Mammary epithelial cell (primary cell): ENCODE measurements at places on chromosomes 3 and 15. TPM values are rescaled to one million over a fixed set of nuclear protein-coding genes. Genes with fewer than 3 reads are reported as not detected.

GRCh38 chr3:13548696-13549622 is at the start of gene FBLN2:
FBLN2 (plus strand) TSS chr3:13549125; CDS start chr3:13570356, 21,231 bp downstream.
- DNase-seq: no peak

AEN gene
- total RNA-seq: 42.7 and 48.9 TPM in 2 replicates

DNA sequence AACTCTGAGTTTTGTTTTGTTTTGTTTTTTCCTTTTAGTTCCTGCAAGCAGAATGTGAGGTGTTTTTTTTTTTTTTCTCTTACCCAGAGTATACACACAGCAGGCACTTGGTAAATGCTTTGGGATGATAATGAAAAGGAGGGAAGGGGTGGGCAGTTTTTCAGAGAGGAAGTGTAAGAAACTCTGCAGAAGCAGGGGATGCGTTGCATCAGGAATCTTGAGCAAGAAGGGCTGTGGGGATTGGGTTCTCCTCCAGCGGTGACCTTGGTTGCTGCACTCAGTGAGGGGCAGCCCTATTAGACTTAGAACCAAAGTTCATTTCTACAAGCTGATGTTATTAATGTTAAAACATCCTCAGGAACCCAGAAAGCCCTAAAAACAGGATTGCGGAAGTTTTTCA is 32.2 kb upstream of the TMEM158 start:
- DNase-seq: no peak

DNA sequence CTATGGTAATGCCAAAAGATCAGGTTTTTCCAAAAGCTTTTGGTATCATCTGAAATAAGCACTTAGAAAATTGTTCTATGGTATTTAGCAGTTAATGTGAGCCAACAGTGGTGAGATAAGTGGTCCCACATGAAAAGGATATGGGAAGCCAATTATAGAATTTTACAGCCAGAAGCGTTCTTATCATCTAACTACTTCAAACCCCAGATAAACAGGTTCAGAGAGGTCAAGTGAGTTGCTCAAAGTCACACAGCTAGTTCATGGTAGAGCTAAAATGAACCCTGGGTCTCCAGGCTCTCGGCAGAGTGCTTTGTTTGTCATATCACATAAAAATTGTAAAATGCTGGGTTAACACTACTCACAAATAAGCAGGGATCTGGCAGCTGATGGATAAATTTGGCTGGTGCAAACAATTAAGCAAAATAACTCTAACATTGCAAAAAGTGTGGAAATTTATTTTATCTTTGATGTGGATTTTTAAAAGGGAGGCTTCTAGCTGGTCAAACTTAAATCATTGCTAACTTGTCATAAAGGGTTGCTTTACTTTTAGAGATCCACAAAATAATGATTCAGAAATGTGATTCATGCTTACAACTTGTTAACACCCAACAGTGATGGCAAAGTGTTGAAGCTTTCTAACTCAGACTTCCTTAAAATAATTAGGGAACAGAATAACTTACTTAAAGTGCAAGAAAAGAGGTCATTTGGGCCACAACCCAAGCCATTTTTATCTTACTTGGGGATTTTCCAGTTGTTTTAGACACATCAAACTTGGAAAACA is 202.8 kb upstream of the TBC1D5 start:
- peak; percentile 21 for DNase-seq

- no peak for DNase-seq
Measured at GRCh38 chr3:174051191-174051590, 653.6 kb downstream of the NLGN1 start.

TBC1D2B gene
- total RNA-seq: 15.7 TPM

- DNase-seq: no peak
Measured at GRCh38 chr3:1007866-1008265, 85.0 kb upstream of the CNTN6 start.

DNA sequence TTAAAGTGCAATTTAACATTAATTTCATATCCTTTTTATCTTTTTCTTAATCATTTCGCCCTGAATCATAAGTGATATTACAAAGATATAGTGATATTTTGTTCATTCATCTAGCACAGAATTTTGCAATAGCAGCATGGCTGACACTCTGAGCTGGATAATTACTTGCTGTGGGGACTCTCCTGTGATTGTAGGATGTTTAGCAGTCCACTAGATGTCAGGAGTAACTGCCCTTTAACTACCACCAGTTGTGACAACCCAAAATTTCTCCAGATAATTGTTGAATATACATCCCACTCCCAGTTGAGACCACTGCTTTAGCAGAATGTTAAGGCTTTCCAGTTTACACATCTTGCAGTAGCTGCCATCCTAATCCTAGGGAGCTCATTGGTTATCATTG is 196.8 kb upstream of the MBNL1 start:
- peak; percentile 45 for DNase-seq

DNA sequence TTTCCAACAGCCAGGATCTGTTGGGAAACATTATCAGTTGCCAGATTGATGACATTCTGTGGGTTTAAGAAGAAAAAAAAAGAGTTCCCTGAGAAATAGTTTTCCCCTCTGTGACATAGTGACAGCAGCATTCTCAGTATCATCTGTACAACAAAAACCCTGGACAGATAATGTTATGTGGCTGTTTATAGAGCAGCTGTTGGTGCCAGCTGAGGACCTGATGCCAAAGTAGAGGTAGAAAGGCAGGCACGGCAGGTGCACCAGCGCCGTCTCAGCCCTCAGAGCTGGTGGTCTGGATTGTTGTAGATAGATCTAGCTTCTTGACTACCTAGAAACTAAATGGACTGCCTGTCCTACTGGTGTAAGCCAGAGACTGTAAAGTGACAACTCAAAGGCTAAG is 56.2 kb upstream of the FILIP1L start:
- DNase-seq: no peak

CMSS1 gene
- total RNA-seq: 20.8 TPM

DNA sequence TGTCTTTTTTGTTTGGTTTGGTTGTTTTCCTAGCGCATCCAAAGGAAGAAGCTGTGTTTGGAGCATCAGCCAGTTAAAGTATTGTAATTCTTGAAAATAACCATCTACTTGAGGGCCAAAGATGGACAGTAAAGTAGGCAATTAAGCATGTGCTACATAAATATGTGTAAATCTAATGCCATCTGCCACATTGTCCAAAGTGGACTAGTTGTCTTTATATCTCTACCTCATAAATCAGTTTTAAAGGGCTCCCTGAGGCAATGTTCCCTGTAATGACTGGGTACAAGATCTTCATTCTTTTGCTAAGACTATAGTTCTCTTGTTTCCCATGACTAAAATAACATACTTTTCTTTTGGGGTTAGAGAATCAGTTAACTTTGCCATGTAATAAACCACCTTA is 460.0 kb upstream of the RARB start:
- no peak for DNase-seq

DNA sequence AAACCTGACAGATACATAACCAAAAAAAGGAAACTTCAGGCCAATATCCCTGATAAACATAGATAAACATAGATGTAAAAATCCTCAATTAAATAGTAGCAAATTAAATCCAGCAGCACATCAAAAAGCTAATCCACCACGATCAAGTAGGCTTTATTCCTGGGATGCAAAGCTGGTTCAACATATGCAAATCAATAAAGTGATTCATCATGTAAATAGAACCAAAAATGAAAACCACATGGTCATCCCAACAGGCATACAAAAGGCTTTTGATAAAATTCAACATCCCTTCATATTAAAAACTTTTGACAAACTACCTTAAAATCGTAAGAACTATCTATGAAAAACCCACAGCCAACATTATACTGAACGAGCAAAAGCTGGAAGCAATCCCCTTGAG is 882.2 kb downstream of the NTRK3 start:
- no peak for DNase-seq

DNA sequence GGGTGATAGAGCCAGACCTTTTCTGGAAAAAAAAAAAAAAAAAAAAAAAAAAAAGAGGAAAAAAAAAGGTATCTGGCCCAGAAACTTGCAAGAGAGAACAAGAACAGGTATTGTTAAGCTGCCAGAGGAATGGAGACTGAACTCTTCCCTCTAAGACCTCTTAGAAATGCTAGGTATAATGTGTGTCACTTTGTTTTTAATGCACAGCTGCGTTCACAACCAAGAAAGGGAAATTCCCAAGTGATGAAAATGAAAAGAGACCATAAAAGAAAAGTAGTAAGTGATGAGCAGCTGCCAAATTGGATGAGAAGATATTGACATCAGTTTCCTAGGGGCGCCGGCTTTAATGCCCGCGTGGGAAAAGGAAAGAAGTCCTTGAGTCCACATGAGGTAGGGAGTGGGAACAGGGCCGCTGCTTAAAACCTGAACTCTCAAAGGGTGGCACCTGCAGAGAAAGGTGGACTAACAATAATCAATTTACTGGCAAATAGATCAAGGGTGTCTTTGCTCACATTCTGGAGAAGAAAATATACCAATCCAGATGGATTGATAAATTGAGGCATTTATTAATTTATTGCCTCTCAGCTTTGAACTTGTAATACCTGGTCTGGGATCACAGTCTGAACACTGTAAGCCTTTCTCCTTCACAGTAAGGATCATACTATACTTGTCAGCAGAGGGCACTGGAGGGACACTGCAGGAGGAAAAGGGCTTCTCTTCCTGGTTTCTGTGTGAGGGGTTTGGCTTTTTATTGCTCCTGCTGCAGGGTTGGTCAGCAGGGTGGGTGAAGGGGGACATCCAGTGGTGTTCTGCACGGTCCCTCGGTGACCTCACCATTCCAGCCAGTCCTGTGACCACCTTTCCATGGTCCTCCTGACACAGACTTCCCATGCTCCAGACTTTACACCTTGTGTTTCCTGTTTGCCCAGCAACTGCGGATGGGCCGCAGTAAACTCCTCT is 131.6 kb downstream of the AQP9 start:
- peak; percentile 76 for DNase-seq
